Stimulated activated CD4-positive, alpha-beta T cell treated with anti-CD3 and anti-CD28 coated beads, Interleukin-1b, Interleukin-23, amount 100 ng/mL, for 1 hour (primary cell): ENCODE measurements at places on chromosomes 12 and 14.

DNA sequence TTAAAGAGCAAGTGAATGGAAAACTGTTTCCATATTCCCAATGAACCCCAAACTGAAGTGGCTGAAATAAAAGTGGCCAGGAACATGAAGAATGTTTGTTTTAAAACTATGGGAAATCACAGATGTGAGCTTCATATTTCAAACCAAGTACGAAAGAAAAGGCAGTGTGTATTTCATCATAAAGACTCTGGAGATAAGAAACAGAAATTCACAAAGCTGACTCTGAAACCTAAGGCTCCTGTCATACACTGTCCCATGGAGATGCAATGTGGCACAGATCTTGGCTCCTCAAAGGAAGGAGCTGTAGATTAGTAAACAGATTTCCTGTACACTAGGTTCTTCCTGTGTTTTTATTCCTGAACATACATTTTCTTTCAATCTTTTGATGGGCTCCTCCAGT lies 304.4 kb downstream of the MED13L start:
- no peak for DNase-seq

DNA sequence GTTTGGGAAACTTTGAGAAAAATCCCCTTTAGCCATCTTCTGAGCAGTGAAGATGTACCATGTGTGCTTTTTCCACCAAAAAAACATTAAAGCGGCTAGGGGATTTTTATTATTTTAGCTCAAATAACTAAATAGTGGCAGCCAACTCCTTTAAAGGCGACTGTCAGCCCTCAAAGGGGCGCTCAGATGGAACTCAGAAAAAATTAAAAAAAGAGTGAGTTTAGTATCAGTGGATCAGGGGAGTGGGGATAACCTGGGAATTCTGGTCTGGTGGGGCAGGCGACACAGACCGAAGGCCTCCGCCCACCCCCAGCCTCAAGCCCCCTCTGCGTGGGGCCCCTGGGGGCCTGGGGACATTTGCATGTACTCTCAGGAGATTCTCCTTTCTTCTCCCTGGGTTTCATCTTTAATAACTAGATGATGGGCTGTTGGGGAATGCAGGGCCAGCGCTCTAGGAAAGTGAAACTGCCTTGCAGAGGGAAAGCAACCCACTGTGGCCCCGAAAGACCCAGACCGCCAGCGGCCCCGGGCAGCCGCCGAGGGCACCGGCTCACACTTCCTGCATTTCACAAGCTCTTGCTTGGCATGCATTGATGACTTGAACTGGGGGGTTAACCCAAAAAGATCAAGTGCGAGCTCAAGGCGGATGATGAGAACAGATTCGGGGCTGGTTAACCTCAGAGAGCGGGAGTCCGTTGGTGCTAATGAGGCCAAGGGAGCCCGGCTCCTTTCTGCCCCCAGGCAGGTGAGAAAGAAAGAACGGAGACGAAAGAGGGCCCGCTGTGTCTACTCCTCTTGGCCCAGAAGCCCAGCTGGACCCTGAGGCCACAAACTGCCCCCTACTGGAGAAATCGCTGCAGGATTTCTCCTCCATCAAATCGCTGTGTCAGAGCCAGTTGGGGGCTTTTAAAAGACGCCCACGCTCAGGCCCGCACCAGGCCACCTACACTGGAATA lies 7.3 kb upstream of the BATF start:
- DNase-seq = no peak

GRCh38 chr12:44930972-44931600 lies 55.0 kb upstream of the NELL2 start:
- DNase-seq = no peak

GRCh38 chr12:57146092-57146491 lies 1.3 kb downstream of the LRP1-AS start:
- no peak for DNase-seq

- DNase-seq = no peak
These were observed 30.6 kb downstream of the ITPK1 start for GRCh38 chr14:93084866-93085857.

DNA sequence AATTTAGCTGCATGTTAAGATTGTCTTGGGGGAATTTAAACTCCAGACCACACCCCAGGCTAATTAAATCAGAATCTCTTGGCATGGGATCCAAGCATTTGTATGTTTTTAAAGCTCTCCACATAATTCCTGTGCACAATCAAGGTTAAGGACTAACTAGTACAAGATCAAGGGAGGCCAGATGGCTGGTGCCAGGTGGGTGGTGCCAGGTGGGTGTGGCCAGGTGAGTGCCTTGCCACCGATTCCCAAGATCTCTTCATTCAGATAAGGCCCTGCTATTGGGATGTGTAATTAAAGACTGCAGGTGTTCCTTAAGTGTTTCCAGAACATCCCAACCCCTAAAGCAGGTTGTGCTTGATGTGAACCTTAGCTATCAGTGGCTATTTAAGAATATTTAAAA lies 75.1 kb downstream of the NRXN3 start:
- DNase-seq = no peak

- DNase-seq = no peak
These were observed 140.5 kb downstream of the SLC16A7 start for GRCh38 chr12:59736359-59736758.

DNA sequence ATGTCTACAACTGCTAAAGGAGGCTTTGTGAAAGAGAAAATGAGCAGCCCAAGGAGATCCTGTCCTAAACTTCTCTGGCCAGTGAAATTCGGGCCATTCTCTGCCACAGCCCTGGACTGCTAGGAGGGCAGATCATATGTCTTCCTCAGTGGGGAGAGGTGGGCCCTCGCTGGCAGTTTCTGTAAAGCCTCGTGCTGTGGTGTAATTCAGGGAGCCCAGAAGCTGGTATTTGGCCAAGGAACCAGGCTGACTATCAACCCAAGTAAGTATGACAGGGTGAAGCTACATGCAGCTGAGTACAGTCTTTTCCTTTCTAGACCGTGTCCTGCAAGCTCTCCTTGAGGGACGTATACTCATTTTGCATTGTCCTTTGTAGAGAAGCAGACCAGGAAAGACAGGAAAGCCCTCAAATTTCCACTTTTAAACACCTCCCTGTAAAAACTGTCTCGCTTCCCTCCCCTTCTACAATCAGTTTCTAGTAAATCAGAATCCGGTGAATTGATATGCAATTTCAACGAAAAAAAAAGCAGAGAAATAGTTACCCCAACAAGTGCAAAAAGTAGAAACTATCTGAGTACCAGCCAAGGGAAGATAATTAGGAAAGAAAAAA lies 106.8 kb downstream of the DAD1 start:
- no peak for DNase-seq

DNA sequence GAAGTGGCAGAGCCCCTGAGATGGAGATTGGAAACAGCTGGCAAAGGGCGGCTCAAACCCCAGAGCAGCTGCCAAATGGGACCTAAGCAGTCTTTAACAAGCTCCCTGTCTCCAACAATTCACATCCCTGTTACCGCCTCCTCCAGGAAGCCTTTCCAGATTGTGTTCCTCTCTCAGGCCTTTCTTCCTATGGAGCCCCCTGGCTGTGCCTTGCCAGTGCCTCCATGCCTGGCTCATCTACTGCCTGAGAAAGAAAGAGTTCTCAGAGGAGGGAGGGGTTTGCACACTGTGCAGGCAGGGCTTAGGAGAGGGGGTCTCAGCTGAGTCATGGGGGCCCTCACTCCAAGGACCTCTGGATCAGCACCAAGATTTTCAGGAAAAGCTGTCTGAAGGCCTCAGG lies 8.8 kb upstream of the KRT74 start:
- no peak for DNase-seq

DNA sequence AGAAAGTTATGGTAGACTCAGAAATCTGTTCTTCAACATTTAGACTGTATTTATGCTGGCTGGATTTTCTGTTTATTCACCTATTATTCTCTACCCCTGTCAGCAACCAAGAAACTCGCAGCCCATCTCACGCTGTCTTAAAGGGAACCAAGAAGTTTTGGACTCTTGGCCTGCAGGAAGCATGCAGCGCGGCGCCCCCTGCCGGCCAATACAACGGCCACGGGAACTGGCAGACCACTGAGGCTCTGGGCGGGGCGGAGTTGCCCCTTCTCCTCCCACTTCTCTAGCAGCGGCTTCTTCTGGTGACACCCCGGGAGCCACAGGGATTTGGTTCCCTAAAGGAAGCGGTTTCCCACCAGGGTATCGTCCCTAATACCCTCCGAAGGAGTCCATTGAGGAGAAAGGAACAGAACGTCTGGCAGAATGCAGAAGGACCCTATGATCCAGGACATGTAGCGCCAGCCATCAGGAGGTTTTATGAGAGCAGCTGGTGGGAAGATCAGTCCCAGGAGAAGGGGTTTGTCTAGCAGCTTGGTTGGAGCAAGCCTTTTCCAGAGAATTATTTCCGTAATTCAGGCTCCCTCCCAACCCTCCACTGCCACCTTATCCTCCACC lies 21.0 kb upstream of the RNASE2 start:
- DNase-seq = no peak

DNA sequence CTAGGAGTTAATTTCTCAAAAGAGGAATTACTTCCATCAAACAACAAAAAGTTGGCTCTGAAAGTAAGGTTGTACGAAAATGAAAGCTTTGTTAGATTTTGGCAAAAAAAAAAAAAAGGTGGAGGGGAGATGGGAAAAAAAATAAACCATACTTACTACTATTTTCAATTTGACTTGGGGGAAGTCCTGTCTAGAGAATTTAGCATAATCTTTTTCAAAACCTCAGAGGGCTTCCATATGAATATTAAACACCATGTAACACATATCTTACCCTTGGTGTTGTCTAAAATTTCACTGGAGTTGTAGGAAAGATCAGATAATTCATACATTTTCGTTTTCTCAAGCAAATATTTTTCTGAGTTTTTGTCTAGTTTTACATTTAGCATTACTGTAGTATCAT lies 17.5 kb downstream of the GRIP1 start:
- no peak for DNase-seq

- DNase-seq = no peak
These were observed 81.2 kb downstream of the MIPOL1 start for GRCh38 chr14:37278636-37279538.

DNA sequence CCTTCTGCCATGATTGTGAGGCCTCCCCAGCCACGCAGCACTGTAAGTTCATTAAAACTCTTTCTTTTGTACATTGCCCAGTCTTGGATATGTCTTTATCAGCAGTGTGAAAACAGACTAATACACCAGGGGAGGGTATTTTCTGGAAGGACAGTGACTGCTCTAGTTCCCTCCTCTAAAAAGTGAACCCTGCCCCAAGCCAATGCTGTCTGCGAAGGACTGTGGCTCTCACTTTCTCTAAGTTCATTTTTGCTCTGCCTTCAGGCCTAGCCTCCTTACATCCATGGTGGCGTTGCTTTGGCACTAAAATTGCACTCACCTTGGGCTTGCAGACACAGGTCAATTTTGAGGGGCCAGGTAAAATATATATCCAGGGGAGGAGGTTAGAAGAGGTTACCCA lies 323.0 kb downstream of the VRK1 start:
- DNase-seq = peak; percentile 2

DNA sequence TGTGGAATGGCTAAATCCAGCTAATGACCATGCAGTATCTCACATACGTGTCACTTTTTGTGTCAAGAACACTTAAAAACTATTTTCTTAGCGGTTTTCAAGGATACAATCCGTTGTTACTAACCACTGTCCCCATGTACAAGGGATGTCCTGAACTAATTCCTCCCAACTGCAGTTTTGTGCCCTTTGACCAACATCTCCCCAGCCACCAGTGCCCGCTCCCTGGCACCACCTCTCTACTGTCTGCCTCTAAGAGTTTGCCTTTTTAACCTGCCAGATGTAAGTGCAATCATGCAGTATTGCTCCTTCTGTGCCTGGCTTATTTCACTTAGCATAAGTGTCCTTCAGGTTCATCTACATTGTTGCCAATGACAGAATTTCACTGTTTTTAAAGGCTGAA lies 315.7 kb downstream of the TMEM121 start:
- no peak for DNase-seq

DNA sequence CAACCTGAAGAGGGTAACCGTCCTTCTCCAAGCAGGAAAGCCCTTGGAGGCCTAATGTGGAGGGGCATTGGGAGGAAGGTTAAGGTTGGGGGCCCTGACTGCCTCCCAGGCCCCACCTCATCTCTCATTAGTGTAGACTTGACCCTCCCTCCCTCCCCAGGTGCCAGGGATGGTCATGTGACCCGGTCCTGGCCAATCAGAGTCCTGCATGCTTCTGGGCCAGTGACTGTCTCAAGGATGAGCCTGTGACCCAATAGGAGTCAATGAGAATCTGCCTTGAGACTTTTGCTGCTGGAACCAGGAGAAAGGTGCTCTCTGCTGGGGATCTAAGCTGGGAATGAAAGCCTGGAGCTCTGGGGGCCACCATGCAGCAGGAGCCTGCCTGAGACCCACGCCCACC lies 70.8 kb downstream of the NCOR2 start:
- no peak for DNase-seq

- no peak for DNase-seq
These were observed 283 bp downstream of the LMO3 start for GRCh38 chr12:16605642-16606116.

DNA sequence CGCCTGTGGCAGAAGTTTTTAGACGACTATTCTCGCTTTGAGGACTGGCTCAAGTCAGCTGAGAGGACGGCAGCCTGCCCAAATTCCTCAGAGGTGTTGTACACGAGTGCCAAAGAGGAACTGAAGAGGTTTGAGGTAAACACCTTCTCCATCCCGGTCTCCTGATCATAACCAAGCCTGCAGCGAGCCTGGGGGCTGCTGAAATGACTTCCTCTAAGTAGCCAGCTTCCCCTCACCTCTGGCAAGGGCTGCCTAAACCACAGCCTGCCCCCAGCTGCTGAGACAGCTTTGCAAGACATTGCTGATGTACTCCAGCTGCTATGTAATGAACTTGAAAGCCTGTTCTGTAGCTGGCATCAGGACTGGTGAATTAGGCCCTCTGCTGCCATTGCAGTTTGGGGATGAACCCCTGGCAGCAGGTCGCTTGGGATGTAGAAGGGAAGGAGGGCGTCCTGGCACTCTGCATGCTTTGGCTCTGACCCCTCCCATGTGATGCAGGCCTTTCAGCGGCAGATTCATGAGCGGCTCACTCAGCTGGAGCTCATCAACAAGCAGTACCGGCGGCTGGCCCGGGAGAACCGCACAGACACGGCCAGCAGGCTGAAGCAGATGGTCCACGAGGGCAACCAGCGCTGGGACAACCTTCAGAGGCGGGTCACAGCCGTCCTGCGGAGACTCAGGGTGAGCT lies 84.6 kb downstream of the ESR2 start:
- DNase-seq = no peak

GRCh38 chr14:20690848-20691640 lies 2.5 kb downstream of the ANG start:
- DNase-seq = no peak

DNA sequence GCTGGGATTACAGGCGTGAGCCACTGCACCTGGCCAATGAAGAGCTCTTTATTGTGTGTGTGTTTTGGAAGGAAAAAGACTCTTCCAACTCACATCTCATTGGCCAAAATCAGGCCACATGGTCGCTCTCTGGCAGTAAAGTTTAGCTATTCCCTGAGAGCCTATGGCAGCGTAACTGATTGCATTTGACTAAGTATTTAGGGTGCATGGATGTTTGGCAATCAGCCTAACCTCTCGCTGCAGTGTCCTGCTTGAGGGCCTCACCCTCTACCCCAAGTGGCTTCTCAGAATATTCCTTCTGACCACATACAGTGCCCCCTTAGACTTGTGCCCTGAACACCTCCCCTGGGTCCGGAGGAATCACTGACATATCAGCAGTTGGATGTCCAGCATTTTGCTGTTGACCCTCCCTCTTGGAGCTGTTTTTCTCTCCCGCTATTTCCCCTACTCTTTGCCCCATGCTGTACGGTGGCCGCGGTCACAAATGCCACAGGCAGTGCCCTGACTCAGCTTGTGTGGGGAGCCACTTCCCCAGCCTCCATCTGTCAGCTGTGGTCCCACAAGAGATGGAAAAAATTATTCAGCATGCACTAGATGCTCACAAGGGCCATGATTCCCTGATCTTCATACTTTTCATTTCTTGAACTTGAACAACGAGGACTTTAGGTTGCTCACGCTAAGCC lies 9.5 kb downstream of the PHETA1 start:
- no peak for DNase-seq
